HAP-1 (cell line): ENCODE measurements at places on chromosomes 4 and X.

GRCh38 chr4:158189422-158189821, 16.6 kb upstream of the GASK1B start:
- DNase-seq = no peak

DNA sequence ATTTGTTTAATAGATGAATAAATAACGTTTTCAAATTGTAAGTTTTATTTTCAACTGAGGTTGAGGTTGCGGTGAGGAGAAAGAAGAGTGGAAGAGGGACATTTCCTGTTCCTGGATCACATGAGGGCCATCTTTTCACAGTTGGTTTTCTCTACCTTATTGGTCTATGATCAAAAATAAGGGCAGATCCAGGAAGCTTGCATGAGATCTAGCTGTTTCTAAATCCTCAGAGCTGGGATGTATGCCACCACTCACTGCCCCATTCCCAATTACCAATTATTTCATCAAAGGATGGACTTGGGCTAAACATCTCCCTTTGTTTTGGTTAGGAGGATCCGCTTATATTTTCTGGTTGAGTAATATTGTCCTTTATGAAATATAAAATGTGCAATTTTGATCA, 104.8 kb upstream of the TLL1 start:
- no peak for DNase-seq

DNA sequence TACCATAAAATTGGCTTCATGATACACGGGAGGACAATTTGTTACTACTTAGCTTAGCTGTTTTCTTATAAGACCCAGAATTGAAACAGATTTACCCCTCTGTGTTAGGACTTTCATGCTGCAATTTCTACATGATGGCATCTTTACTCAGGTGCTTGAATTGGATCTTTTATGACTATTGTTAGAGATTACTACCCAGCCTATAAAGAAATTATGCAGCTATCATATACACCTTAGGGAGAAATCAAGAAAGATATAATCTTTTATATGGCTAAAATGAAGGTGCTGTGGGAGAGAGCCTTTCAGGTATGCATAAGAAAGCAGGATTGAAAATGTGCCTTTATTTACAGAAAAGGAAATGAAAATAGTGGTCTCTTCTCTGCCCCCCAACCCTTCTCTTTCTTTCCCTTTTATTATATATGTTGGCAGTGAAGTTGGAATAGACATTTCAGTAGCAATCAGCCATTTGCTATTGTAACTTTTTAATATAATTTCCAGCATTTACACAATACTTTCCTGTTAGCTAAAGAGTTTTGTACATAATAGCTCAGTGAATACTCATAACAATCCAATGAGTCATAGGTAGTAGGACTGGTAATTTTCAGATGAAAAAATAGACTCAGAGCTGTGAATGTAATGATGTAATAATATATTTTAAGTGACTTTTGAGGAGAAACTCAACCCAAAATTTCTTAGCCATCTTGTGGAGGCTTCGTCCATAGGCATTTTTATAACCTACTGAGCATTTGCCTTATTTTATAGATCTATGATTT, 311.8 kb downstream of the ADGRL3 start:
- no peak for DNase-seq

- DNase-seq = no peak
Measured at GRCh38 chrX:103681443-103681842, 5.1 kb downstream of the MORF4L2 start.

GRCh38 chrX:148956352-148956751, 455.9 kb downstream of the AFF2 start:
- DNase-seq = no peak

DNA sequence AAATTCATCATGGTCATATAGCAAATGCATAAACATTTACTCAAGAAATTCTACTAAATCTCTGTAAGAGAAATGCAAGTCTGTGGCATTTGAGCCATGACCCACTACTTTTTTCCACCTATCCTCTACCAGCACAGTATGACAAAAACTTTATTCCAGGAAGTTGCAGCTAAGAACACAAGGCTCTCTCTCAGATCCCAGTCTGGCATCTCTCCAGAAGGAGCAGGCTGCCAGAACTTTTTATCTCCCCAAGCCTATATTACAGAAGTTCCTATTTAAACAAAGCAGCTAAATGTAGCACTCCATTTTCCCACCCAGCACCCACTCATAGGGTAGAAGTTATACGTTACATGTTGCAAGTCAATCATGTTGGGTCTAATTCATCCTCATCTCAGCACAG, 49.3 kb upstream of the EPGN start:
- DNase-seq = no peak

DNA sequence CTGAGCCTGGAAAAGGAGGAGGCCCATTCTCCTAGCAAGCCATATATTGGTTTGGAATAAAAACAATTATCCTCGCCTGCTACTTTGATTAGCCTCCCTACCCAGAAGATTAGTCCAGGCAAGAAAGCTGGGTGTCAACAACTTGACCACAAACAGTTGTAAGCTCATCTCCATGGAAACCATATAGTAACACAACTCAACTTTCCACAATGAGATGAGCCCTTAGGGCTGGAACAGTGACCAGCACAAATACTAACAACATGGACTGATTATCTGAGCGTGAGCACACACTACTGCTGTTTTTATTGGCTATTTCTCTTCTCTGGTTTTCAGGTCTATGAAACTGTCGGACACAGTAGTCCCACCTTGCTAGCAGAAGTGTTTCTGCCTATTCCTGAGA, 80.8 kb downstream of the CC2D2A start:
- DNase-seq = no peak
